ENCODE measurements at places on chromosomes 2 and 18.

- peak; percentile 70 for DNase-seq
Observed at GRCh38 chr18:74013955-74014354, 133.7 kb downstream of the FBXO15 start.

GRCh38 chr2:237765875-237766274, 32.7 kb upstream of the RBM44 start:
- DNase-seq: peak; percentile 27

DNA sequence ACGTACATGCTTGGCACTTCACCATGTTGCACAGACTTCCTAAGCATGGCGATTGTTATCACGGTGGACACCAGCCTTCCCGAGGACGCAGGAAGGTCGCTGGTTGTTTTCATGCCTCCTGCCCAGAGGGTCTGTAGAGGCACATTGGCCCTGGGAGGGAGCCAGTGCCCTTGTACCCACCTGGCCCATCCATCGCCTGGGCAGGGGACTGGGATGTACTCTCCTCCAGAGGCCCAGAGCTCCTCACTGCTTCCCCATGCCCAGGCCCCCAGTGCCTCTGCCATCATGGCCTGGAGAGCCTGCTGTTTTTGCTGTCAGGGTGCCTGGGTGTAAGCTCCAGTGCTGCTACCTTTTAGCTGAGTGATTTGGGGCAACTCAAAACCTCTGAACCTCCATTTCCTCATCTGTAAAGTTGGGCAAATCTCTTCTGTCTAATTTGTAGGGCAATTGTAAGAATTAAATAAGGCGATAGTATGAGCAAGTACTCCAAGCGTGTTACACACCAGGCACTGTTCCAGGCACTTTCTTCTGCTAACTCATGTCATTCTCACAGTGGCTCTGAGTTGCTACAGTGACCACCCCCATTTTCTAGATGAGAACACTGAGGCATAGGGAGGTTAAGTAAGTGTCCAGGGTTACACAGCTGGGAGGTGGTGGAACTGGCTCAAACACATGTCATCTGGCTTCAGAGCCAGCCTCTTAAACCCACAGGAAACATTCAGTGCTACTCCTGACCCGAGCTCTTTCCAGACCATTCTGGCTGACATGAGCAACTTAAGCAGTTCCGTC, 45.3 kb downstream of the GREB1 start:
- DNase-seq: no peak

- peak; percentile 41 for DNase-seq
Observed at GRCh38 chr2:149579972-149580882, 7.3 kb downstream of the MMADHC start.

DNA sequence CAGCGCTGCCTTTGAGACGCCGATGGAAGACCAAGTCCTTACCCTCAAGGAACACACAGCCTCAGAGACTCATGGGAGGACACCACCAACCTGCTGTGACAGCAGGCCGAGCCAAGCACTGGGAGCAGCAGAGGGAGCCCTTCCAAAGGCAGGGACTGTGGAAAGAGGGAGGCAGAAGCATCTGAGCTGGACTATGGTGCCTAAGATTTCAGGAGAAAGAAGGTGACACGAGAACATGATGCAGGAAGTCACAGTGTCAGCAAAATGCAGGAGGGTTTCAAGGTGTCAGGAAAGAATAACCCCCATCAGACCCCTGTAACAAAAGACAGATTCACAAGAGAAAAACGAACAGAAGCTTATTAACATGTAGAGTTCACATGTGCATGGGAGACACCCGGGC, 24.2 kb upstream of the COX7A2L start:
- peak; percentile 8 for DNase-seq

GRCh38 chr2:233409286-233409991, 55.1 kb downstream of the DGKD start:
- DNase-seq: peak; percentile 49
